ENCODE measurements at places on chromosomes 16 and 17.

GRCh38 chr16:83137326-83137781 lies 510.6 kb downstream of the CDH13 start:
- no peak for DNase-seq

DNA sequence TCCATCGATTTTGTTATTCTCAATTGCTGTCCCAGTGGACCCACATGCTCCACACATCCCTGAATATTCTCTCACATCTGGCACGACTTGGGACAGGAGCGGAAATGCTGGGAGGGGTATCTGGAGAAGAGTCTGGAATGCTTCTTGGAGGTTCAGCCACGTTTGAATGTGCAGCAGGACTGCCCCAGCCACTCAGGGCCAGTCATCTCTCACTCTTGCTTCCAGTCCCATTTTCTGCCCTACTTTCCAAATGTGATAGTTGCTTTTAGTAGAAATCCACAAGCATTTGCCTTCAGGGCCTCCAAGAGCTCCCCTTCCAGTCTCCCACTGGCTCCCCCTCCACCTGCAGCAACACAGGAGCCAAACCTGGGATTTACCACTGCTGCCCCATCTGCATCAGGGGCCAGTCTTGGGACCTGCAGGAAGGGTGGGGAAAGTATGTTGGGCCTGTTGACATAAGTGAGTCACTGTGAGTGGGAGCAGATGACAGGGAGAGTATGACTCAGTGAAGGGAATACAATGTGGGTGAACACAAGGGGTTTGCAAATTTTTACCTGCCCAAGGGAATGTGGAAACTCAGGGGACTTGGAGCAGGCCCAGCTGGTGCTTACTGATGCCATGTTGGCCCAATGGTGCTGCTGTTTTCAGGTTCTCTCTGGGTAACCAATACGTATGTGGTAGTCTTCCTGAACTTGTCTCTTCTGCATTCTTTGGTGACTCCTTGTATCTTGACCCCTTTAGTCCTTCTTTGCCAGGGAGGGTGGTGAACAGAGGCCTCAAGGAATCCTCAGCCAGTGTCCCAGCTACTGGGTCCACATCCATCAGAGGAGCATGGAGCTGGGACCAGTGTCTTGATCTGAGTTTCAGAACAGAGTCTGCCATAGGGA lies 78.8 kb upstream of the CRHR1 start:
- no peak for DNase-seq

- no peak for DNase-seq
Observed at GRCh38 chr17:44307387-44308186, 814 bp upstream of the RUNDC3A start.

- DNase-seq, result no peak
Observed at GRCh38 chr17:67194134-67194533, 50.9 kb downstream of the HELZ start.

DNA sequence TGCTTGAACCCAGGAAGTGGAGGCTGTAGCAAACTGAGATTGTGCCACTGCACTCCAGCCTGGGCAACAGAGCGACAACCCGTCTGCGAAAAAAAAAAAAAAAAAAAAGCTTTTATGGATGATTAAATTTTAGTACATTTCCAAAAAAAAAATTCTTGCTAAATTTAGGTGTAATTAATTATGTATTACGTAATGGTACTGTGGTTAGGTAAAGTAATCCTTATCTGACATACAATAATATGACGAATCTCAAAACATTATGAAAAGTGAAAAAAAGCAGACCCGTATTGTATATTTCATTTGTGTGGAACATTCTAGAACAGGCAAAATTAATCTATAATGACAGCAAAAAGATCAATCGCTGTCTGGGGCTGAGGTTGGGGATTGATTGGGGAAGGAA lies 10.3 kb upstream of the CORO1A start:
- no peak for DNase-seq

DNA sequence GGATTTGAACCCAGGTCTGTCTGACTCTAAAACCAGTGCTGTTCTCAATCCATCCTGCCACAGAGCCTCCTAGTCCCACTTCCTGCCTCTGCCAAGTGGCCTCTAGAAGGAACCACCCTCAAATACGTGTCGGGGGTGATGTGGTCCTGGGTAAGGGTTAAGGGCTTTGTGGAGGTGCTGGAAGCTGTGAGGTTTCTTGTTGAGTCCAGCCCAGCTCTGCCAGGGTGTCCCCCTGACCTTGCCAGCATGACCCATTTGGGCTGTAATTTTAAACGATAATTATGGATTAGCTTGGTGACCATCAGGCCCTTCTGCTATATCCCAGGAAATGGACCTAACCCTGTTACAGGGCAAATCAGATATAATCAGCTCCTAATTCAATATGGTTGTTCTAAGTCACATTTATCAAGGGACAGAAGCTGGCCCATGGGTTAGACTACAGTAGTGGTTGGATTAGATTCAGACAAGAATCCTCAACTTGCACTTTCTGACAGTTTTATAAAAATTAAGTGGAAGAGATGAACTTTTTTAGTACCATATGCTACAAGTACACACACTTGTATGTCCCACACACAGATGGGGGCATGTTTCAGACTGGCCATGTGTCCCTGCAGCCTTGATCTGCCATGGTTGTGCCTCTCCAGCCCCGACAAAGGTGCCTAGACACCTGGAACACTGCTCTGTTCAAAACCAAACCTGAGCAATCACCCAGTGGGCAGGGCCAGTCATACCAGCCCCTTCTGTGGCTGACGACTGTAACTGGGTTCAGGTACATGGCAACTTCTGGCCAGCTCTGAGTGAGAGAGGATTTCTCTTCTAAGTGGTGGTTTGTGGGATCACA lies 48.0 kb downstream of the SMPD3 start:
- DNase-seq, result no peak

GRCh38 chr16:29926711-29927052 lies 656 bp upstream of the KCTD13 start:
- DNase-seq, result no peak

- no peak for DNase-seq
Observed at GRCh38 chr17:18314059-18314730, 599 bp downstream of the TOP3A start.

DNA sequence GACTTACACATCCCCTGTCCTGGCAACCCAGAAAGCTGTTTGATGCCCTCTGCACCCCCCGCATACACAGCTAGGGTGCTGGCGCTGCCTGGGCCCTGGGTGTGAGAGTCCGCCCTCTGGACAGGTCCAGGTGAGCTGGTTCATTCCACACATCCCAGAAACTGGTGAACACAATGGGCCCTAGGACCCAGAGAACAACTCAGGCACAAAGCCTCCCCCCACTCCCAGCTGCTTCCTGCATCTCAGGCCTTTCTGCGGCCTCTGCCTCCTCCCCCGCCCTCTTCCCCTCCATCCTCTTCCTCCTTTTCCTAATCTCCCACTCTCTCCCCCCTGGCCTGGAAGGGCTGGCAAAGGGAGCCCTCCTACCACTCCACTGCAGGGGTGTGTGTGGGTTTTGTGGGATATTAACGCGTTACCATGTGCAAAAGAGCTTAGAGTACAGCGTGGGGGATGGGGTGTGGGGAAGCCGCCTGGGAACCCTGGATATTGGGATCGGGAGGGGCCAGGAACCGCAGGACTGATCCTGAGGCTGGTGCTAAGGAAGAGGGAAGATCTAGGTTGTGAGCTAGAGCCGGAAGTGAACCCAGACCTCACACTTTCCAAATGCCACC lies 1.6 kb upstream of the PPP1R9B start:
- DNase-seq, result peak; percentile 52

- no peak for DNase-seq
Observed at GRCh38 chr17:48582750-48583069, 4.6 kb upstream of the HOXB4 start.

- DNase-seq, result no peak
Observed at GRCh38 chr16:64240586-64240985, 881.3 kb downstream of the CDH11 start.

DNA sequence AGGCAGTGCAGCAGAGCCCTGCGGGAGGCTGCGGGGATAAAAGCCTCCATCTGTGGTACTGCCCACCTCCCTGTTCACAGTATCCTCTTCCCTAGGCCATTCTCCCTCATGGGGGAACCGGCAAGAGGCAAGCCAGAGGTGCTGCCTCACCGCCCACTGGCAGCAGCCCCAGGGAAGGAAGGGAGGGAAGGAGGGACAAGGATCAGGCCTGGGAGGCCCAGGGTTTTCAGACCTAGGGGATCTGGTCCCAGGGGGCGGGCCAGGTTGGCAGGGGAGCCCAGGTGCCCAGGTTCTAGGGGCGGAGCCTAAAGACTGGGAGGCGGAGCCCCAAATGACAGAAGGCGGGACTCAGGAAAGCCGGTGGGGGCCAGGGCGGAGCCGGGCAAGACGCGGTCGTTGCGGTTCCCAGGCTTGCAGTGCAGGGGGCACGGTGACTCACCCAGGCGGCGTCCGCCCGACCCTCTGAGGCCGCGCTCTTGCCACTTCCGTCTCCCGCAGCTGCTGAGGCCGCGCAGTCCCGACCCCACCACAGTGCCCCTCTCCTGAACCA lies 3.0 kb upstream of the MTMR4 start:
- no peak for DNase-seq

- no peak for DNase-seq
Observed at GRCh38 chr16:85879975-85880831, 18.8 kb upstream of the IRF8 start.

DNA sequence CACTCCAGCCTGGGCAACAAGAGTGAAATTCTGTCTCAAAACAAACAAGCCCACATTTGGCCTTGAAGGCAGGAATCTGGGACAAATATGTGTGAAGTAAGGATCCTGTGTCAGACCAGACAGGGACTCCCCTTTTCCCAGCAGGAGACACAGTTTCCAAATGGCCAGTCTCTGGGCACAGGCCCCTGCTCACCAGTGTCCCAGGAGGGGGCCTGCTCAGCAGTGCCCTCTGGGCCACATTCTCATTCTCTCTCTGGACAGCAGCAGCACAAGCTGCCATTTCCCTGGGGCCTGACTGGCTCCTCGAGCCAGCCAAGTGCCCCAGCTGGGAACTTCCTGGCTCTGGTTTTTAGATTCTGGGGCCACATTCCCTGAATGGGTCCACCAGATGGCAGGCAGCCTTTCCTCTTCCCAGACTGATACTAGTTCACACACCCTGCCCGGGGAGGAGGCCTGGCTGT lies 11.7 kb upstream of the MNT start:
- DNase-seq, result no peak

DNA sequence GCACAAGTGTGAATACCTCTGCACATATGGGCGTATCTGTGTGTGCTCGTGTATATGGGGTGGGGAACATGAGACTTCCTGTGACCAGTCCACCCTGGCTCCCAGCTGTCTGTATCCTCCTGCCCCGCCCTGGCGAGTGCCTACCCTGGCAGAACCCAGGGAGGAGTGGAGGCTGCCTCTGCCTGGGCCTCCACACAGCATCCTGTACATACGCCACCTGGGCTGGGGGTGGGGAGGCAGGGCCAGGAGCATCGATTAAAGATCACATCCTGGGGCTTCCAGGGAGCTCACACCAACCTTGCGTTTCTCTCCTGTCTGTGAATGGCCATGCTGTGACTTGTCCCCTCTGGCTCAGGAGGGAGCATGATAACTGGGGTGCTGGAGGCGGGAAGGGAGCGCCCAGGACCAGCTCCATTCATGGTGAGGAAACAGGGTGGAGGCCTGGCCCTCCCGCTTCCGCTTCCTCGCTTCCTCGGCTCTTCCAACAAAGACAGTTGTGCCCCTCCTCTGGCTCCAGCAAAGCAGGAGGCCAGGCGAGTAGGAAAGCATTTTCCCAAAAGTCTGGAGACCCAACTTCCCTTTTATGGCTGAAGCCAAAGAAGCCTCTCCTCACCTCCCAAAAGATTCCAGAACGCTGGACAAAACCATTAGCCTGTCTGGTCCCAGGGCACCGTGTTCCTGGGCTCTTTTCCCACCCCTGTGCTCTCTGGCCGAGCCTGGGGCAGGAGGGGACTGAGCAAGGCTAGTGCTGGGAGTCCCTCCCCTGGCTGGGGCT lies 22.9 kb downstream of the ADAM11 start:
- no peak for DNase-seq

- DNase-seq, result no peak
Observed at GRCh38 chr16:89117975-89118289, 24.3 kb downstream of the ACSF3 start.

- DNase-seq, result no peak
Observed at GRCh38 chr17:39484178-39484577, 22.9 kb downstream of the CDK12 start.

DNA sequence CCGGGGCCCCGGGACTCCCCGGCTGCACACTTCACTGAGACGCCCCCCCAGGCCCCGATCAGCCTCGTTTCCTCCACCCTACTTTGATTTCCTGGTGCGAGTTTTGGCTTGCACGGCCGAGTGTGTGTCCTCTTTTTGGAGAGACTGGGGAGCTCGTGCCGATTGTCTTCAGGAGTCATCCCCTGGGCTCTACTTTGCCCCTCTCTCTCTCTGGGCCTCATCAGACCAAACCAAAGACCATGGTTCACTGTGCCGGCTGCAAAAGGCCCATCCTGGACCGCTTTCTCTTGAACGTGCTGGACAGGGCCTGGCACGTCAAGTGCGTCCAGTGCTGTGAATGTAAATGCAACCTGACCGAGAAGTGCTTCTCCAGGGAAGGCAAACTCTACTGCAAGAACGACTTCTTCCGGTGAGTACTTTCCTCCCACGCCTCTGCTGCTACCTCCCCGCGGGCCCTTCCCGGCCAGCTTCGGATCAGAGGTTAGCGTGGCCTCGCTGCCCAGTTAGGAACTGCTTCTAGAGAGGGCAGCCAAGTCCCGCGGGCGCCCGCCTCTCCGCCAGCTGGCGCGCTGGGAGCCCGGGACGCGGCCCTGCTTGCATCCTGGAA lies 787 bp downstream of the LHX1 start:
- no peak for DNase-seq

DNA sequence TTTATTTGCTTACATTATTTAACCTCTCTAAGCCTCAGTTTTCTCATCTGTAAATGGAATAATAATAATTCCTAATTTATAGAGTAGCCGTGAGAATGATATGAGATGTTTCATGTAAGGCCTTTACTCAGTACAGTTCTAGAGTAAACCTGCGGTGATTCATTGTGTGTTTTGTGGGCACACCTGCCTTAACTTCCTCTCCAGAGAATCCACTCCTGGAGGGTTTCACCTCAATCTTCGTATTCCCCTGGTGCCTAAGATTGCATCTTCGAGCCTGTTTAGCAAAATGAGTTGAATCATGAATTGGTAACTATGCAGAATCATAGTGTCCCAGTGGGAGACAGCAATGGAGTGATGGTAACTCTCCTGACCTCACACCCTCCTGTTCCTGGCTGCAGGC lies 52.3 kb downstream of the DNAH2 start:
- DNase-seq, result no peak

- no peak for DNase-seq
Observed at GRCh38 chr16:49699841-49700175, 156.1 kb downstream of the ZNF423 start.

- DNase-seq, result no peak
Observed at GRCh38 chr17:50842506-50843149, 7.2 kb downstream of the WFIKKN2 start.

DNA sequence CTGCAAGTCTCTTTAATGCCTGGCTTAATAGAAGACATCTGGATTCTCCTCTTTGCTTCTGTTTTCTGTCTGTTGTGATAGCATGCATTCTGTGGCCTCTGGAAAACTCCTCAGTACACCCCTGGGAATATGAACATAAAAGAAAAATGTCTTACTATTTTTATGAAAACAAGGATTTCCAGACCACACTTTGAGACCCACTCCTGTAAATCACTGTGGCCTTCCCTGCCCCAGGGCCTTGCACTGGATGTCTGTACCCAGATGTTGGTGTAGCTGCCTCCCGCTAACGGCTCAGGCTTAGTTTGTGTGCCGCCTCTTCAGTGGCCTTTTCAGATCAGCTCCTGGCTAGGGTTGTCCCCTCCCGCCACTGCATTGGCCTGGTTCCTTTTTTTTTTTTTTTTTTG lies 126.6 kb downstream of the SOCS1 start:
- DNase-seq, result no peak

- no peak for DNase-seq
Observed at GRCh38 chr17:27230996-27231395, 62.9 kb upstream of the WSB1 start.

GRCh38 chr16:24671455-24671954 lies 57.9 kb upstream of the TNRC6A start:
- no peak for DNase-seq

Measured in NCI-H1048 (cell line).